Kidney epithelial cell (primary cell): ENCODE measurements at places on chromosomes 13 and 19.

- DNase-seq = no peak
Observed at GRCh38 chr19:30916238-30916637, 433.0 kb downstream of the TSHZ3 start.

DNA sequence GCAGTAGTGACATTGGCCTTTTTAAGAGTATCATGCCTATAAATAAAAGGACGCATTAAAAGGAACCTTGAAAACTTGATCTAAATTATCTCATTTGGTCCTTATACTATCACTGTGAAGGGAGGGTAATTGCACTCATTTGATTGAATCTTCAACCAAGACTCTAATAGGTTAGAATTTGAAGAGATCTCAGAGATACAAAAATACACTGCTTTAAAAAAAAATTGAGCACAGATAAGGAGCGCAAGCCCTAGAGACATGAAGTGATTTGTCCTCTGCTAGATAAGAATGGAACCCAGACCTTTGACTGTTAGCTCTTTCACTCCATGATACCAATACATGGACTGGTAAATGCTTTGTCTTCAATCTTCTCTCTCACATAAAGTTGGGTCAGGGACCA, 58.2 kb upstream of the RXFP2 start:
- DNase-seq = no peak

GRCh38 chr13:68850160-68850559, 1257.5 kb upstream of the ATXN8OS start:
- DNase-seq = no peak

DNA sequence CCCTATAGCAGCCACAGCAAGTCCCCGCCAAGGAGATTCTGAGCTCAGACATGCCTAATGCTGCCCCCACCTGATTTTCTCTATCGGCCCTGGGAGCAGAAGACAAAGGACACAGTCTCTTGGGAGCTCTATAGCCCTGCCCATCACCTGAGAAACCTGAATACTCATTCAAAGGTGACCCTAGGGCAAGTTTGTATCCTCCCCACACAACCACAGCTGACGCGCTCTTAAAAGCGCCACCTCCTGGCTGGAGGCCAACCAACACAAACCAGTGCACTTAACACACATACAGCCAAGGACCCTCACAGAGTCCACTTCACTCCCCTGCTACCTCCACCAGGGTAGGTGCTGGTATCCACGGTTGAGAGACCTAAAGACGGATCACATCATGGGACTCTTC, 8.8 kb upstream of the IGFL4 start:
- DNase-seq = no peak

- DNase-seq = peak; percentile 28
Observed at GRCh38 chr19:4123615-4124568, at the start of gene MAP2K2. TSS of gene MAP2K2 (minus strand) at chr19:4124122. CDS start at chr19:4123875, 247 bp downstream.

GRCh38 chr19:46407856-46408663, 5.3 kb downstream of the CCDC8 start:
- DNase-seq = no peak

- no peak for DNase-seq
Observed at GRCh38 chr19:34645551-34645950, 31.4 kb downstream of the SCGB2B2 start.

DNA sequence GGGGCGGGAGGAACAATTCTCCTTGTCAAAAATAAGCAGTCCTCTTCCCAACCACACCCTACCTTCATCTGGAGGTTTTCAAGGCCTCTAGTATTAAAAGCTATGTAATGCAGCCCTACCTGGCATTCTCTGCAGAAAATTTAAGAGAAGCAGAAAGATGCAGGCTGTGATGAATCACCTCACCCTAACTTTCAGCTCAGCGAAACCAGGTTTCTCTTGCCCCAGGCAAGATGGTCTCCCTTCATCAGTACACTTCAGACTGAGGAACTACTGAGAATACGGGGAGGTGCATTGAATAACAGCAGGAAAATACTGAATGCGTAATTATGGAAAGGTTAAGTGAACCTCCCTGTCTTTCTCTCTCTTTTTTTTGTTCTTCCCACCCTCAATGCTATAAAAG, 437.6 kb upstream of the KLF12 start:
- no peak for DNase-seq
